ENCODE measurements at places on chromosomes 7 and 10.

GRCh38 chr10:110841767-110842267 lies 29.9 kb upstream of the PDCD4 start:
- DNase-seq = no peak

- DNase-seq = no peak
Measured at GRCh38 chr10:113126229-113127201, 176.5 kb downstream of the TCF7L2 start.

DNA sequence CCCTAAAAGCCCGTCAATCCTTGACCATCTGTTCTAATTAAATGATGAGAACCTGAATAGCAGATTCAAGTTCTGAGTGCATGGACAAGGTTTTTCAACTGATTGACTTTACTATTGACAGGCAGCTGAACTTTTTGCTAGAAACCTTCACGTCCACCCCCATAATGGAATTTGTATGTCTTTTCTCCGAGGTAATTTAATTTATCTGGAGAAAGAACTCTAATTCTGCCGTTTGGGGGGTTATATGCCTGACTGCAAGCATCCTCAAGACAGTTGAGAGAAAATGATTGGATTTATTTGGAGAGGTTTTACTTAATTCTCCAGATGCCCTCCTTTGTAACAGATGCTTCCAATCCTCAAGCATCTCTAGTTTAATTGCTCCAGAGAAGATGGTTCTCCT lies 1053.4 kb upstream of the AUTS2 start:
- DNase-seq = no peak

DNA sequence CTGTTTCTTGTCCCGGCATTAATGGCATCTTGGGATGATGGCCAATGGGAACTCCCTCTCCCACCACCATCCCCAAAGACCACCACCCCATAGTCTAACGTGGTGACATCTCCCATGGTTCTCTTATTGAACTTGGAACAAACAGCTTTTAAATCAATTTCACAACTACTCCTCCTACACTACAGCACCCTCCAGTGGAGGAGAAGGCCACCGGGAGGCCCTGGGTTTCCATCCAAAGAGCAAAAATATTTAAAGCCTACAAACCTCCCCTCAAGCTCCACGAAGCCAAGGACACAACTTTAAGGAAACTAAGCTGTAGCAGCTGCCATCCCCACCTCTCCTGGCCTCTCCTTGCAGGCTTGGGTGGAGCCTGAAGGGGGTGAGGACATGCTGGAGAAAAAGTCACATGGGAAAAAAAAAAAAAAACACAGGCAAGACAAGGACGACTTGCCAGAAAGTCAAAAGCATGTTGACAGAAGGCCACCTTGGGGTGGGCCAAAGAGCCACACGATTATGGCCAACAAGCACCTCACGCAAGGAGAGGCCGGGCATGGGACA lies 94.0 kb upstream of the LANCL2 start:
- no peak for DNase-seq

GRCh38 chr10:69457771-69458237 lies 6.5 kb downstream of the TSPAN15 start:
- no peak for DNase-seq

All from thoracic aorta (tissue), 2 donors.